Suprapubic skin (tissue), 4 donors: ENCODE measurements at places on chromosomes 6 and 20.

- DNase-seq: no peak
Observed at GRCh38 chr6:128597956-128598355, 77.6 kb upstream of the PTPRK start.

DNA sequence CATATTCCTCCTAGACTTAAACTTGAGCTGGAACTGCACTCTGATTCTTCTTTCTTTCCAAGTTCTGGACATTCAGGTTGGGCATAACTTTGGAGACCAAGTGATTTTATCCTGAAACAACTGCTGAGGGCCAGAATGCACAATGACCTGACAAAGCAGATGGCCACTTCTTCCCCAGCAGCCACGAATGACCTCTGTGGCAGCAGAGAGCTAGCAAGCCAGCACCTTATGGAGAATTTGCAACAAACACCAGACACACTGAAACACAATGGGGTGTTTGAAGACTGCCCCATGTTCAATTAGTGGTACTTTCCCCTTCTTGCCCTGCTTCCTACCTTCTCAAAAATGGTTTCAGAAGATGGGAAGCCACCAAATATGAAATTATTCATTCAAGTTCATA lies 4.2 kb upstream of the TENT5A start:
- DNase-seq: no peak

GRCh38 chr20:38633577-38634093 lies 32.0 kb downstream of the ARHGAP40 start:
- no peak for DNase-seq

DNA sequence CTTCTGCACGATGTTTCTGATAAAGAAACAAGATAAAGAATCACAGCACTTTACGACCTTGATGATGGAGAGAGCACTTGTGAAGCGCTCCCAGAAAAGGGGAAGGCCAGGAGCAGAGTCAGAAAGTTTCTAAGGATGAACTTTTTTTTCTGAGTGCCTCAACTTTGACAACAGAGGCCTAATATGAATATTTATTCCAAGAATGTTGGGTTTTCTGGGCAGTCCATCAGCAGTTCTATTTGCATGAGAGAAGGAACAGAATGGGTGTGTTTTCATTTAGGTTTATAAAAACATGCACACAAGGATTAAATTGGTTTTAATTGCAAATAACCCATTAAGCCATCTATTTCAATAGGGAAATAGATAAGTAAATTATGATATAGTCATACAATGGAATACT lies 204.9 kb downstream of the SIM1 start:
- DNase-seq: no peak

- no peak for DNase-seq
Observed at GRCh38 chr6:15398633-15399275, 152.9 kb downstream of the JARID2 start.
